ENCODE measurements at places on chromosomes 16 and 17. TPM values are rescaled to one million over a fixed set of nuclear protein-coding genes. Genes with fewer than 3 reads are reported as not detected.

- H3K4me3 ChIP-seq: no peak overlapping the region
- H3K27ac ChIP-seq: peak overlapping the region; percentile 66
- H3K27me3 ChIP-seq: no peaks in the 10 kb centered on the region
- DNase-seq: peak; percentile 39
These were observed 26.3 kb upstream of the CDC42EP4 start for GRCh38 chr17:73338050-73338521.

- H3K4me1 ChIP-seq: no peaks in the 10 kb centered on the region
- H3K27me3 ChIP-seq: no peaks in the 10 kb centered on the region
- H3K36me3 ChIP-seq: no peaks in the 10 kb centered on the region
- DNase-seq: no peak
- no peak overlapping the region for H3K27ac ChIP-seq
These were observed 175.3 kb upstream of the CDH13 start for GRCh38 chr16:82451449-82451848.

GRCh38 chr16:89164436-89164835 lies 7.1 kb upstream of the CDH15 start:
- H3K27ac ChIP-seq: no peak overlapping the region
- no peaks in the 10 kb centered on the region for H3K27me3 ChIP-seq
- no peak for DNase-seq
- H3K4me1 ChIP-seq: peaks cover 5% of the 10 kb centered on the region

DNA sequence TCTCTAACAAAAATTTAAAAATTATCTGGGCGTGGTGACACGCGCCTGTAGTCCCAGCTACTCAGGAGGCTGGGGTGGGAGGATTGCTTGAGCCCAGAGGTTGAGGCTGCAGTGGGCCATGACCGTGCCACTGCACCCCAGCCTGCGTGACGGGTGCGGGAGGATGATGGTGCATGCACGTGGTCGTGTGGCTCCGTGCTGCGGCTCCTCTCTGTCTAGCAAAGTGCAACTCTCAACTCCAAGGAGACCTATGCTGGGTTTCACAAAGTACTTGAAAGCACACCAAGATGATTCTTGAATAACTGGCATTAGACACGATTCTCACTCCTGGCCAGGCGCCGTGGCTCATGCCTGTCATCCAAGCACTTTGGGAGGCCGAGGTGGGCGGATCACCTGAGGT lies 25.8 kb downstream of the NXN start:
- no peak overlapping the region for H3K4me3 ChIP-seq
- DNase-seq: no peak
- no peak overlapping the region for H3K27ac ChIP-seq
- no peaks in the 10 kb centered on the region for H3K36me3 ChIP-seq

SEZ6L2 gene
- total RNA-seq: 1.8 TPM

CA4 gene
- total RNA-seq: not detected

SYNGR3 gene
- 1.5 TPM for total RNA-seq

- no peaks in the 10 kb centered on the region for H3K36me3 ChIP-seq
- H3K27me3 ChIP-seq: no peaks in the 10 kb centered on the region
- no peaks in the 10 kb centered on the region for H3K4me1 ChIP-seq
- no peak overlapping the region for H3K27ac ChIP-seq
- DNase-seq: no peak
- H3K4me3 ChIP-seq: no peak overlapping the region
These were observed 93.0 kb upstream of the NETO2 start for GRCh38 chr16:47236716-47237115.

GRCh38 chr17:41453066-41453465 lies 12.3 kb upstream of the KRT38 start:
- peaks cover 2% of the 10 kb centered on the region for H3K27me3 ChIP-seq
- no peak overlapping the region for H3K27ac ChIP-seq
- DNase-seq: no peak
- H3K4me3 ChIP-seq: no peak overlapping the region
- no peaks in the 10 kb centered on the region for H3K4me1 ChIP-seq
- no peaks in the 10 kb centered on the region for H3K36me3 ChIP-seq
